Cortex of kidney (tissue), 1 donor: ENCODE measurements at places on chromosomes 3 and 15.

DNA sequence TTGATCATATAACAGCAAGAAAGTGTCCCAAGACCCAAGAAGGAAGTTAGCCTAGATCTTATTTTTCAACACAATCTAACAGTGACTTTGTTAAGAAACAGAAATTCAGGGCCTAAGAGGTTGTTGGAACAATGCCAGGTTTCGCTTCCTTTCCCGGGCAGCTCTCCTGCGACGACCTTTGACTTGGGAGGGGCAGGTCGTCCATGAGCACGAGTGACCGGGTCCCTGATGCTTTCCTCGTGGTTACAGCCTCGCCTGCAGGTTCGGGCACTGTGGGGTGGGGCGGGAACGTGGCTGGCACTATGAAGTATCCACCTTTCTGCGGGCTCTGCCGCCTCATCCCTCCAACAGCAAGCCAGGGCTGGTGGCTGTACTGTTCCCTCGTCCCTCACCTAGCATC, 90.1 kb upstream of the RGMA start:
- no peak for DNase-seq

- DNase-seq, result no peak
These were observed 15.4 kb downstream of the IGSF10 start for GRCh38 chr3:151445273-151446001.

DNA sequence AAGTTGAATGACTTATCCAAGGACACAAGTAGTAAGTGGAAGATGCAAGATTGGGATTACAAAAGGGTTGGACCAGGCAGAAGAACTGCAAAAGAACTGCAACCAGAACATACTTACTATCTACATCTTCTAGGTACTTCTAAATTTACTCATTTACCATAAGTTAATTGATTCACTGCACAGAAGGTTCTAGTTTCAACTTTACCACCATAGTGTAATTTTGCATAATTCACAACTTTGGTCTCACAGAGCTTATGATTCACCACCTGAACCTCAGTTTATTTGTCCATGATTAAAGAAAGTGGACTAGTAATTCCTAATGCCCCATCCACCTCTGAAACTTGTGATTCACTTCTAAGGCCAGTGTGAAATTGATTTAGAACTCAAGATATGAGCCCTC, 236.8 kb upstream of the UBE2E2 start:
- no peak for DNase-seq

- DNase-seq, result no peak
These were observed 136.1 kb upstream of the RBMS3 start for GRCh38 chr3:29144807-29145206.

DNA sequence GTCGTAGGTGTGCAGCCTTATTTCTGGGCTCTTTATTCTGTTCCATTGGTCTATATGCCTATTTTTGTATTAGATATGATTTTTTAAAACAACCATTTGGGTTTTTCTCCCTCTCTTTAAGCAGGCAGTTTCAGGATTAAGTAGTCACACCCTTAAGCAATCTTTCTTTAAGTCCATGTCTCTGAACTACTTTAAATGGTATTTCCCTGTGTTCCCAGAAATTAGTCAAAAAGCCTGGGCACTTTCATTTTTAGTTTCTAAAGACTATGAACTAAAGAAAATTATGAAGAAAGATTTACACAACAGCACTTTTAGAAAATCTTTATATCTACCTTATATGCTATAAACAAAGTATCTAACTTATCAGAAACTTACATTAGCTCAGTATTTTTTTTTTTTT, 110.3 kb downstream of the FAIM start:
- no peak for DNase-seq

- no peak for DNase-seq
These were observed 59.0 kb upstream of the SPPL2A start for GRCh38 chr15:50824514-50824913.

GRCh38 chr3:51819709-51820406, 40.8 kb upstream of the IQCF6 start:
- DNase-seq, result no peak

DNA sequence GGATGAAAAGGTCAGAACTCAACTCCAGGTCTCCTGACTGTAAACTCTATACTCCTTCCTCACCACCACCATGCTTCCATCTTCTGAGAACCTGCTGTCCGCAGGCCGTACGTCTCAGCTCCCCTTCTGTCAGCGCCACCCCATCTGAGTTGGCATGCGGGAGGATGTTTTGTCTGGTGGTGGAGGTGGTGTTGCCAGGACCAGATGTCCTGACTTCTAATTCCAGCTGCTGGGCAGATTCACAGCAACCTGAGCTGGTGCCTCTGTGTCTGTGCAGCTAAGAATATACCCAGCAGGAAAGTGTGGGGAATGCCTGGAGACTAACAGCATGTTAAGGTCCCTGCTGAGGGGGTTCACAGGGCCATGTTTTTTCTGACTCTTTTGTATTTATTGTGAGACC, 23.2 kb downstream of the PLA1A start:
- no peak for DNase-seq

DNA sequence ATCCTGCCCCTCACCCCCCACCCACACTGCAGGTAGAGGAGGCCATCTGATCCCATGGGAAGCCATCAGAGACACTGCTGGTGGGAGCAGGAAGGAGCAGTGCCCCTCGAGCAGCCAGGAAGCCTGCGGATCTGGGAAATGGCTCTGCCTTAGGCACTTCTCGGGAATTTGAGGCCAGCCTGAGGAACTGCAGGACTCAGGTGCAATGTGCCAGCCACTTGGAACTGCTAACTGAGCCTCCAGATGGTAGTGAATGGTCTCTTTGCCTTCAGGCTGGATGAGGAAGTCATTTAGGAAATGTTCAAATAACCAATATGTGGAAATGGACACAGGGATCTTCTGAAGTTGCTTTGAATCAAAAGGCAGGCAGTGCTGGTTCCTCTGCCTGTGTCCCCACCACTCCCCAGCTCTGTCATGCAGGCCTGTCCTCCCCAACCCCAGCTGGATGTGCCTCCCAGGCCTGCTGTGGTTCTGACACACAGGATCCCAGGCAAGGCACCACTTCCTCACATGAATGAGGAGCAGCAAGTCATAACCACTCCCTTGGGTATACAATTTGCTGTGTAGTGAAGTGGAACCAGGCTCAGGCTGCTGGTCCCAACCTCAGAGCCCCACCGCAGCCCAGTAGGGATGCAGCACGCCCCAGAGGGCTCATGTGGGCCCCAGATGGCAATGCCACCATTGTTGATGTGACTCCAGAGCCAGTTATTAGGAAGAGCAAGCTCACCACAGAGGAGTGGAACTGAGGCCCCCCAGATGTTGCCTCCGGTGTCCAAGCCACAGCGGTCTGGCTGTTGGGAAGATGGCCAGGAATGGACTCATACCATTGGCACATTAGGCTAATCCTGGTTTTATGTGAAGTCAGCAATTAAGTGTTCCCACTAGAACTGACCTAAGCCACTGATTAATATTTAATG, 46.5 kb upstream of the LIMD1 start:
- no peak for DNase-seq

DNA sequence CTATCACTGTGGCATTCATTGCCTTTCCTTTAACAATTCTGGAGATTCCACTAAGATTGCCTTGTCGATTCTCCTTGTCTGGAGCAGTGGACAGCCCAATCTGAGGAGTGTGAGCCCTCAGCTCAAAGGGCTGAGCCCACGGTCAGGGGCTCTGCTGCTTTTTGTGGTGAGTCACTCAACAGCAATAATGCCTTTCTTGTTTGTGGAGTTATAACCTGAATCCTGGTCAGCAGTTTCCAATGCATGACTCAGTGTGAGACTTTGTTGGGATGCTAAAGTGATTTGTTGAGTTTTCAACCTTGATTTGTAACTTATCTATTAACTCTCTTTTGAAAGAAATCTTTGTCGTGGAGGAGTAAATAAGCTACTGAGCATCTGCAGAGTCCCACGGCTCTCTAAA, 183.5 kb downstream of the TJP1 start:
- DNase-seq, result no peak

DNA sequence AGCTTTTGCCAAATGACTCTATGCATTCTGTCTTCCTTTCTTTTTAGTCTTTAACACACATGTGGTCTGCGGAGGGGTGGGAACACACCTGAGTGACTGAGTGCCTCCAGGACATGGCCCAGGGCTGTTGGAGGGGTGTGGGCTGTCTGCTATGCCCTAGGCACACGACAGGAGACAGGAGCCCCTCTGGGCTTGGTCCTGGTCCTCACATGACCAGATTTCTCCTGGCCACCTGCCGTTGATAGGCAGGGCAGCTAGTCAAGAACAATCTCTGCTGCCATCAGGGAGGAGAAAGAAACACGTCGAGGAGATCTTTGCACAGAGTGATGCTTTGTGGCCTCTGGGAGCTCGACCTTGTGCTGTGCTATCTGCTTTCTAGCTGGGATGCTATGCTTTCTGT, 176.6 kb downstream of the KLF13 start:
- DNase-seq, result no peak

DNA sequence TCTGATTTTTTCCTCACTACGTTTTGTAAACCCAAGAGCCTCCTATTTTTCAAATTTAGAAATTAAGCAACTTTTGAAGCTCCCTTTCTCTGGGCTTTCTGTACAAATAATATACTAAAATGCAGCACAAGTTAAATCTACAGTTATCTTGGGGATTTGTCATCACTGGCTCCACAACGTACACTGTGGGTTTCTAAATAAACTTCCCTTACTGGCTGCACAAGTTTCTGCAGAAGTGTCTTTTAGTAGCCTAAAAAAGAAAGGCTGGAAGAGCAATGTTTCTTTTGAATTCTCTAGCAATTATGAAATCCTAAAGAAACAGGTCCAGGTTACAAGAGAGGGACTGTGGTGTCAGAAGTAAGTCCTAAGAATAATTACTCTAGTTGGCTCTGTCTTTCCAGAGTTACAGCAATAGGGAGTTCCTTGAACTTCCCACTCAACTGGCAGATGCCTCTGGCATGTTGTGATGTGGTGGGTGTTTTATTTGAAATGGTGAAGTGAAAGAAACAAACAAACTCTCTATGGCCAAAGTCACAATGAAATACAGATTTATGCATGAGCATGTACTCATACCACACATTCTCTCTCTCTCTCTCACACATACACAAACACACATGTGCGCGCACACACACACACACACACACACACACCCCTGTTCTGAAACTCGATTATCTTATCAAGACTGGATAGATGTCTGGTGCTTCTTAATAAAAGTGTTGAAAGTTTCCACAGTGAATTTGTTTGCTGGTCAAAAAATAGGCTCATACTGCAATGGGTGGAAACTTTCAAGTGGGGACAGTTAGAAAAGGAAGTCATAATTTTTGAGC, 198.2 kb downstream of the SSR3 start:
- no peak for DNase-seq

- DNase-seq, result no peak
These were observed 375.0 kb downstream of the WDR72 start for GRCh38 chr15:53384417-53384816.
